ENCODE measurements at places on chromosomes 1 and 21.

- DNase-seq: no peak
These were observed 99.2 kb downstream of the LHX8 start for GRCh38 chr1:75233302-75233929.

DNA sequence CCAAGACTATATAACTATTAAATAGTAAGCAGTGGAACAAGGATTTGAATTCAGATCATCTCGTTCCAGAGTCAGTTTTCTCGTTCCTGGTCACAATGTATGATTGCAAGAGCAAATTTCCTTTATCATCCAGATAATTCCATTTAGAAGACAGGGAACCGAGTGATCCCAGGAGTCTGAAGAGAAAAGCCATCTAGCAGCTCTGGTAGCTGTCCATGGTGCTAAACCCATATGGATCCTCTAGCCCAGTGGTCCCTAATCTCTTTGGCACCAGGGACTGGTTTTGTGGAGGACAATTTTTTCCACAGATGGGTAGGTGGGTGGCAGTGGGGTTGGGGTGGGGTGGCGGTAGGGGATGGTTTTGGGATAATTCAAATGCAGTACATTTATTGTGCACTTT lies 229.4 kb downstream of the PTPRU start:
- no peak for DNase-seq

- DNase-seq: no peak
These were observed 79.7 kb downstream of the PDE9A start for GRCh38 chr21:42733037-42733627.

DNA sequence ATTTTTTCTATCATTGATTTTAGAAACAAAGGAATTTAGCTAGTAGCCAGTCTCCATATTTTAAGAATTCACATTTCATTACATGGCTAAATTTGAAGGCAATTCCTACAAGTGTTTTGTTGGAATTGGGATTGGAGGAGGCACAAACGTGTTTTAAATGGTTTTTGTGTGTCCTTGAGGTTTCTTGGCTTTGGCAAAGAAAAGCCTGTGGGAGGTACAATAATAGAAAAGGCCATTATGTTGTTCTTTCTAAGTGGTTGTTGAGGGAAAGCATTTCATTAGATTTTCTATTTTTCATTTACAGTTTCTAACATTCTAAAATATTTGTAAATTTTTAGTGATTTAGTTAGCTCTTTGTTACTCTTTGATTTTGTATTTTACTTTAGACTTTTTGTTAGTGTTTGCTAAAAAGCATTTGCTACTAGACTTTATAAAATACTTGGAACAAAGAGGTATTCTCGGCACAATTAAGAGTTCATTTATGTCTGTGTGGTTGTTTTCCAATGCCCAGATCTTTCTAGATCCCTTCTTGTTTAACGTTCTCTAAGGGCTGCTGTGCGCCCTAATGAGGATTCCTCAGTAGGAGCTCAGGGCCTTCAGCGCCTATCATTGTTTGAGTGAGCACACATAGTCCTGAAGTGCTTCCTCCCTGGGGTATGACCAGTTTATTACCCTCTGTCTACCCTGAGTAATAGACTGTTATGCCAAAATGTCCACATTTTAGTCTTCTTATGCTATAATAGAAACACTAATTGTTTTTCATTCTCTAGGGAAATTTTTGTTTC lies 70.0 kb upstream of the KIAA1614 start:
- DNase-seq: no peak

- peak; percentile 54 for DNase-seq
These were observed 107.5 kb upstream of the HOOK1 start for GRCh38 chr1:59707178-59707791.
